ENCODE measurements at places on chromosomes 16 and 17.

DNA sequence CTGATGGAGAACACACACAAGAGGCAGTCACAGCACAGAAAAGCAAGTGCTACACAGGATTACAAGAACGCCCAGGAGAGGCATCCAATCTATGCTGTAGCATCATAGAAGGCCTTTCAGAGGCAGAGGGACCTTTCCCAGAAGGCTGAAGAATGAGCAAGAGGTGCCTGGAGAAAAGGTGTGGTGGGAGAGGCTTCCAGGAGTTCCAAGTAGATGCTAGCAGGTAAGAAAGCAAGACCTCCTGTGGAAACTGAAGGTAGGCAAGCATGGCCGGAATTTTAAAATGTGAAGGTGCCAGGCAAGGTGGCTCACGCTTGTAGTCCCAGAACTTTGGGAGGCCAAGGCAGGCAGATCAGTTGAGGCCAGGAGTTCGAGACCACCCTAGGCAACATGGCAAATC is 2.1 kb downstream of the ARHGAP17 start:
- H3K36me3 ChIP-seq = peaks cover 4% of the 10 kb centered on the region
- no peak for DNase-seq
- no peak overlapping the region for H3K4me3 ChIP-seq
- H3K27me3 ChIP-seq = no peaks in the 10 kb centered on the region
- H3K27ac ChIP-seq = peak overlapping the region; percentile 78
- peaks cover 19% of the 10 kb centered on the region for H3K4me1 ChIP-seq

- peaks cover 22% of the 10 kb centered on the region for H3K4me1 ChIP-seq
- H3K36me3 ChIP-seq = no peaks in the 10 kb centered on the region
- H3K4me3 ChIP-seq = no peak overlapping the region
- peak; percentile 74 for DNase-seq
- H3K27me3 ChIP-seq = no peaks in the 10 kb centered on the region
These were observed 24.5 kb upstream of the OSGIN1 start for GRCh38 chr16:83928341-83929055.

GRCh38 chr16:73037845-73038570 is 9.9 kb downstream of the ZFHX3 start:
- H3K36me3 ChIP-seq = no peaks in the 10 kb centered on the region
- peaks cover 25% of the 10 kb centered on the region for H3K4me1 ChIP-seq
- H3K27me3 ChIP-seq = no peaks in the 10 kb centered on the region
- H3K27ac ChIP-seq = no peak overlapping the region

- no peaks in the 10 kb centered on the region for H3K27me3 ChIP-seq
- no peak overlapping the region for H3K27ac ChIP-seq
- H3K4me1 ChIP-seq = no peaks in the 10 kb centered on the region
- H3K4me3 ChIP-seq = no peak overlapping the region
- no peaks in the 10 kb centered on the region for H3K36me3 ChIP-seq
- DNase-seq = no peak
These were observed 309.8 kb downstream of the XYLT1 start for GRCh38 chr16:17160920-17161431.

- peaks cover 8% of the 10 kb centered on the region for H3K4me1 ChIP-seq
- no peak for DNase-seq
- no peak overlapping the region for H3K27ac ChIP-seq
- H3K36me3 ChIP-seq = peaks cover 4% of the 10 kb centered on the region
- H3K27me3 ChIP-seq = no peaks in the 10 kb centered on the region
These were observed 44.5 kb downstream of the CUEDC1 start for GRCh38 chr17:57910462-57911420.

- H3K36me3 ChIP-seq = no peaks in the 10 kb centered on the region
- DNase-seq = no peak
- H3K4me1 ChIP-seq = no peaks in the 10 kb centered on the region
These were observed 45.4 kb downstream of the CLEC19A start for GRCh38 chr16:19330841-19331397.

DNA sequence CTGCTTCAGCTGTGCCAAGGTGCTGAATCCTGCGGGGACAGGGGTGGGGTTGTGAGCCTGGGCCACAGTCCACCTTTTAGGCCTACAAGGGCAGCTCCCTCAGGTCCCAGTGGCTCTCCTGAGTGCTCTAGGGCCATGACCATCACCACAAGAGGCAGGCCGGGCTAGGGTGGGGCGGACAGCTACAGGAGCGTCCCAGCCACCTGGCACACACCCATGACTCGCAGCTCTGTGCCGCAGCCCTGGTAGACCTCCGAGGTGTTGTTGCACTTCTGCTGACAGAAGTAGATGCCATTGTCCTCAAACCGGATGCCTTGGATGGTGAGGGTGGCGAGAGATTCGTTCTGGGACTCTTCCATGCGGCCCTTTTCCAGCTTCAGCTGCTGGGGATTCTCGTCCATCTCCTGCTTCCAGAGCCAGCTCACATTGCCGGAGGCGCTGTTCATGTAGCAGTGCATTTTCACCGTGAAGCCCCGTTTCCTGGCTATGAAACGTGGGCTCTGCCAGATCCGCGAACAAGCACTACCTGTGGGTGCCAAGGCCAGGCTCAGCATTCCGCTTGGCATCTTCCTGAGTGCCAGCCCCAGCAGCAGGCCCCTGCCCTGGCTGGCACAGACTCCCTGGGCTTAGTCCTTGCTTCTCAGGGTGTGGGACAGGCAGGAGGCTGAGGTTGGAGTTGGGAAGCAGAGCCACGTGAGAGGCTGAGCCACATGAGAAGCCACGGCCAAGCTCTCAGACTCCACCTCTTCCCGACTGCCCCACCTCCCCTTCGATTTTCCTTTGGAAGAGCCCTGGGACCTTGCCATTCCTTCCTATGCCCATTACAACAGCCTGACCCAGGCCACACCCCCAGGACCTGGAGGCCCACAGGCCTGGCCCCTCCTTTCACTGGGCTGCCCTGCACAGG is 2.0 kb downstream of the CD79B start:
- no peak overlapping the region for H3K4me3 ChIP-seq
- H3K27me3 ChIP-seq = no peaks in the 10 kb centered on the region
- H3K27ac ChIP-seq = no peak overlapping the region
- no peak for DNase-seq

DNA sequence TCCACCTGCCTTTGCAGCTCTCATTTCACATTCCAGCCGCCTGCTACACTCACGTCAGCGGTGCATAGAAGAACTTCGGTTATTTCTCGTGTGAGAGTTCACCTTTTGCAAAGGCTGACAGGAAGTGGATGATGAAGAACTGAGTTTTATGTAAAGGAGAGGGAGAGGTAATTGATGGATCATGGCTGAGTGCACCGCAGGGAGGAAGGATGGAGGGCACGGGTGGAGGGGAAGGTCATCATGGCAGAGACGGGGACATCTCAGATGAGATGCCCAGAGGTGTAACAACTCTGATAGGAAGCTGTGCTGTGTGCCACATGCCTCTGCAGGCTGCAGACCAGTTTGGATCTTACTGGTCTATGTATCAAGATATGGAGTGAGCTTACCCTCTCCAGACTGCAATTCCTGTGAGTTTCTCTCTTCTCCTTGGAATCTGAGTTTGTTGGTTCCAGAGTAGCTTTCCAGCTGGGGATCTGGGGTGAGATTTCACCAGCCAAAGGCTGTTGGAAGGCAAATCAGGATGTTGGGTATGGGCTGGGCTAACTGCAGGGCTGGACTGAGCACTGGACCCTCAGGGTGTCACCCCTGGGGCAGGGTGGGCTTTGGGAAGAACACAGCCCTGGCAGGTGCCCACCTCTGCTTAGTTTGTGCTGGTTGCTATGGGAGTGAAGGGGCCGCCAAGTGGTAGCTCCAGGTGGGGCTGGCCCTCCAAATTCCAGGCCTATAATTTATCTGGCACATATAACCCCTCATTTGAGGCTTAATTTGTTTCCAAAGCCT is 777.0 kb downstream of the KCNJ18 start:
- H3K4me1 ChIP-seq = no peaks in the 10 kb centered on the region
- H3K27me3 ChIP-seq = no peaks in the 10 kb centered on the region
- no peaks in the 10 kb centered on the region for H3K36me3 ChIP-seq
- DNase-seq = no peak
- no peak overlapping the region for H3K4me3 ChIP-seq

DNA sequence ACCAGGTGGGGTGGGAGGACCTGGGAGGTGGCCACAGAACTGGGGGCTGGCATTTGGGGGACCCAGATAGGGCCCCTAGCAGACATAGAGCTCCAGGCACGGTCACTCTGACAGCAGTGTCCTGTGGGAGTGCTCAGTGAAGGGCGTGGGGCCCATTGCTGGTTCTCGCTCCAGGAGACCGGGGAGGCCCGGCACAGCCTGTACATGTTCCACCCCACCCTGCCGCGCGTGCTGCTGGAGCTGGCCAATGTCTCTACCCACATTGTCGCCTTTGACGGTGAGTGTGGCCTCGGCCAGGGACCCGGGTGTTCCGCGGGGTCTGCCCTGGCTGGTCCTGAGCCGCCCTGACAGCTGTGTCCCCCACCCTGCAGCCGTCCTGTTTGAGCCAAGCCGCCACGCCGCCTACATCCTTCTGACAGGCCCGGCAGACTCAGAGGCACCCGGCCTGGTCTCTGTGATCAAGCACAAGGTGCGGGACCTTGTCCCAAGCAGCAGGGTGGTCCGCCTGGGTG is 11.2 kb downstream of the RGS11 start:
- no peaks in the 10 kb centered on the region for H3K27me3 ChIP-seq
- H3K4me3 ChIP-seq = no peak overlapping the region
- no peak overlapping the region for H3K27ac ChIP-seq
- peak; percentile 60 for DNase-seq
- H3K36me3 ChIP-seq = no peaks in the 10 kb centered on the region

DNA sequence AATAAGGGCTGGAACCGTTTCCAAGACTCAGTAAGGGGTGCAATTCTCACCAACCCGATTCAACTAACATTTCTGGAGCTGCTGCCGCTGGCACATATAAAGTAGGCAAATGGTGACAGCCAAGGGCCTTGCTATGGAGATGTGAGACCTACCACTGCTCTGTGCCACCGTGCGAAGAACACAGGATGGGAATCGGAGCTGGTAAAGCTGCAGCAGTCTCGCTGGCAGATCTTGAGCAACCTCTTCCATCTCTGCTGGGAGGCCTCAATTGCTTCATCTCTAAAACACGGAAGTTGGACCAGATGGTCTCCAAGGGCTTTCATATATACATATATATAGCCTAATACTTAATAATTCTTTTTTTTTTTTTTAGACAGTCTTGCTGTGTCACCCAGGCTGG is 128.9 kb upstream of the RCVRN start:
- no peak for DNase-seq
- H3K36me3 ChIP-seq = no peaks in the 10 kb centered on the region
- H3K4me1 ChIP-seq = no peaks in the 10 kb centered on the region
- H3K4me3 ChIP-seq = no peak overlapping the region

GRCh38 chr17:48457080-48457836 is 27.2 kb upstream of the SKAP1 start:
- peaks cover 5% of the 10 kb centered on the region for H3K4me1 ChIP-seq
- H3K36me3 ChIP-seq = no peaks in the 10 kb centered on the region
- H3K27ac ChIP-seq = no peak overlapping the region

DNA sequence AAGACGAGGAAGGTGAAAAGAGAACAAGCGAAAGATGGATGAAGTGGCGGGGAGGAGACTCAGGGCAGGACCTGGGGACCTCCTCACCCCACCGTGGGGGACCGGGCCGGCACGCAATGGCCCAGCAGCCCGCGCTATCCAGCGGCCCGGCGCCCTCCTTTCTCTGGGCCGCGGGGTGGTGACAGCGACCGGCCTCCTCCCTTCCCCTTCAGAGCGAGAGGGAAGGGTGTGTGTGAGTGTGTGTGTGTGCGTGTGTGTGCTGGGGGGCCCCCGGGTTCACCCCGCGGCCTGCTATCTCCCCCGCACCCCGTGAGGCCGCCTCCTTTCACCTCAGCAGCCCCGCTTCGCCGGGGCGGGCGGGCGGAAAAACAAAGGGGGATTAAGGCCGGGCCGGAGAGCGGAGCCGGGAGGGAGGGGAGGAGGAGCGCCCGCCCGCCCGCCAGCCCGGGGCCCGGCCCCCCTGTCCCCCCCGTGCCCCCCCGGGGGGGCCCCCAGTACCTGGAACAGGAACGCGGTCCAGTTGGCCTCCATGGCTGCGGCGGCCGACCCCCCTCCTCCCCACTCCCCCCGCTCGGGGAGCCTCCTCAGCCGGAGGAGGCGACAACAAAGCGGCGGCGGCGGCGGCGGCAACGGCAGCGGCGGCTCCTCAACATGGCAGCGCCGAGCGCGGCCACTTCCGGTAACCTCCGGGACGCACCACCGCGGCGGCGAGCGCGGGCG is at the start of gene VEZF1:
Gene VEZF1, minus strand, starts transcription at position 674 of the 720 bp plus-strand sequence. Its CDS starts 143 bp downstream, at position 531.
- DNase-seq = peak; percentile 76
- peak within 1 kb of the TSS; percentile 63 for H3K4me3 ChIP-seq
- H3K4me1 ChIP-seq = peaks cover 24% of the 10 kb centered on the region
- H3K27ac ChIP-seq = peak within 1 kb of the TSS; percentile 92

GRCh38 chr17:56165072-56165641 is 11.9 kb downstream of the ANKFN1 start:
- no peak overlapping the region for H3K4me3 ChIP-seq
- H3K36me3 ChIP-seq = no peaks in the 10 kb centered on the region
- H3K4me1 ChIP-seq = peaks cover 4% of the 10 kb centered on the region

DNA sequence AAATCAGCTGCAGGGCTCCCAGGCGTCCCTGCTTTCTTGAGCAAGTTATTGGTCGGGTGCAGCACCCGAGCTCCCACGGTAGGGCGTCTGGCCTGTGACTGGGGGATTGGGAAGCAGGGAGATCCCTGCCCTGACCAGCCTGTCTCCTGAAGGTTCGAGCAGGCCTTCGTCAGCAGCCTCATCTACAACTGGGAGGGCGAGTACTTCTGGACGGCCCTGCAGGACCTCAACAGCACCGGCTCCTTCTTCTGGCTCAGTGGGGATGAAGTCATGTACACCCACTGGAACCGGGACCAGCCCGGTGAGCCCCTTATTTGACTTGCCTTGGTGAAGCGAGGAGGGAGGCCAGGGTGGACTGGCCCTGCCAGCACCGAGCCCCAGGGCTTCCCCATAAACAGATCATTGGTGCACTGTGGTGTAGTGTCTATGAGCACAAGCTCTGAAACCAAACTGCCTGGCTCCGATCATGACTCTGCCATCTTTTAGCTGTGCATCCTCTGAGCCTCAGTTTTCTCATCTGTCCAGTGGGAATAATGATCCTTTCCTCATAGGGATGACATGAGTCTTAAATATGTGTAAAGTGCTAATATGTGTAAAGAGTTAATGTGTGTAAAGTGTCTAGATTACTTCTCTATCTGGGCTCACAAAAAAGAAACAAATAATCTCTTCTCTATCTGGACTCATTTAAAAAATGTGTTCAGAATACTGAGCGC is 48.9 kb downstream of the MRC2 start:
- DNase-seq = peak; percentile 61
- no peaks in the 10 kb centered on the region for H3K27me3 ChIP-seq
- no peak overlapping the region for H3K27ac ChIP-seq
- peaks cover 7% of the 10 kb centered on the region for H3K4me1 ChIP-seq

DNA sequence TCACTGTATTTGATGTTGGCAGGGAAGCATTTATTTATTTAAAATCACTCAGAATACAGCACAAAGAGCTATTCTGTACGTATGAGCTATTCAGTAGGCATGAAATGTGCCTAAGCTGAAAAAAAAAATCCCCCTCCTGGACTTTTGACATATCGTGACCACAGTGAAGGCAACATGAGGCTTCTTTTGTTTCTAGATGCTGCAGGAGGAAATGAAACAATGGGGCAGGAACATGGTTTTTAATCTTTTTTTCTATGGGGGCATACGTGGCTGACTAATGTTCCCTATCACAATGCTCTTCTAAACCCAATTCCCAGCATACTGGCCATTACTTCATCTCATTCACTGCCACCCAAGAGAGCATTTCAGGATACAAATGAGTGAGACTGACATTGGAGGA is 191.0 kb upstream of the PMFBP1 start:
- no peak for DNase-seq
- no peak overlapping the region for H3K27ac ChIP-seq
- peaks cover 2% of the 10 kb centered on the region for H3K4me1 ChIP-seq
- H3K36me3 ChIP-seq = no peaks in the 10 kb centered on the region
- H3K27me3 ChIP-seq = no peaks in the 10 kb centered on the region

Measured in RWPE2 (cell line).